ENCODE measurements at places on chromosomes 3 and 15.

- DNase-seq: no peak
Observed at GRCh38 chr15:38975282-38975990, 410.8 kb upstream of the RASGRP1 start.

DNA sequence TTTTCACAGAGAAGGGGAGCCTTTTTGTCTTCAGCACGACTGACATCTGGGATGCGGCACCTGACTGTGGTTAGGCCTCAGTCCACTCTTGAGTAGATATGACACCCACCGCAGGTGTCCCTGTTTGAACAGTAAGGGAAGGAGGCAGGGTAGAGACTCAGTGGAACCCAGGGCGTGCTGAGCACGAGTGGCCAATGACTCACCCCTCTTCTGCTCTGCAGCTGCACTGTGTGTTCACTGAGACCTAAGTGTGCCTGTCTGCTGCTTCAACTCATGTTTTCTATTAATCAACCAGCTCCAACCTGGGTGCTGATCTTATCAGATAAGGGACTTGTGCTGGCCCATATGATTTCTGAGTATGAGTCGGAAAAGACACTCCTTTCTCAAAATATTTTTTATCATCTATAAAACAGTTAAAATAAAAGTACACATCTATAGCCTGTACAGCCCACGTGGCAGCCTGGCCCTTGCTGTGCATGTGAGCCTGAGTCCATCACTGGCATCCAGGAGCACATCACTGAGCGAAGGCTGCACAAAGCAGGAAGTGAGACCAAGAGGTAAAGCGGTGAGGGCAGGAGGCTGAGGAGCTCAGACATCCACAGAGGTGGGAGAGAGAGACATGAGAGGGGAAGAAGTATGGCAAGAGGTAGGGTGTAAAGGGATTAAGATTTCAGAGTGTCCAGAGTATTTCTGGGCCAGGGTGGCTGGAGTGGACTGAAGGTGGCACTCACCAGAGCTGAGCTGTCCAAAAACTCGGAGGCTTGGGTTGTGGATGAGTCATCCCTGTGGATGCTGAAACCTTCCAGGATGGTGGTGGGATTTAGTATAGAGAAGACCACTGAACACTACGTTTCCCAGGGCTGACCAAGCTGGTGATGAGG, 49.2 kb downstream of the SLC41A3 start:
- DNase-seq: no peak

DNA sequence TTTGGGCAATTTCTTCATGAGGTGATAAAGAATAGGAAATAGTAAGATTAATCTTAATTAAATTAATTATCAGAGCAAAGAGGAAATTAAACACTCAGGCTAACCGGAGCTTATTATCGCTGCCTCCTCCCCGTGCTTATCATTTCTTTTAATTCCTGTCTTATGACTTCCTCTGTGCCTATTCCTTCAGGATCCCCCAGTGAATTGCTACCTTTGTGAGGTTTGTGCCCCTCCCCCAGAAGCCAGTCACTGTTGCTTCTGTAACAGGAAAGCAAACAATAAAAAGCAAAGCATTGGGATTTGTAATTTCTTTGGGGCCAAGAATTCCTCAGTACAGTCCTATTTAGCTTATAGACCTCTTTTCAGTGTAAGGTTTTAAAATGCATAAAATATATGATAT, 164.5 kb downstream of the CADPS start:
- DNase-seq: no peak

DNA sequence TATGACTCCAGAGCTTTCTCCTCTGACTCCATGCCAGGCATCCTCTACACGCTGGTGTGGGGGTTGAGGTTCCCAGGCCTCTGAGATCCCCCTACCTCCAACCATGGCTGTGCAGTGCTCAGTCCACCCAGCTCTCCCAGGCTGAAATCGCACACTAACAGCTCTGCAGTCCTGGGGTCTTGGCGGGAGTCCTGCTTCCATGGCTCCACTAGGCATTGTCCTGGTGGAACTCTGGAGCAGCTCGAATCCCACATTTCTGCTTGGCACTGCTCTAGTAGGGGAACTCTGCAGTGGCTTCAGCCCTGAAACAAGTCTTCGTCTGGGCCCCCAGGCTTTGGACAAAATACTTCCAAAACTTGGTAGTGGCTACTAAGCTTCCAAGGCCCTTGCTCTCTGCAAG, 50.7 kb downstream of the ROPN1B start:
- DNase-seq: no peak

DNA sequence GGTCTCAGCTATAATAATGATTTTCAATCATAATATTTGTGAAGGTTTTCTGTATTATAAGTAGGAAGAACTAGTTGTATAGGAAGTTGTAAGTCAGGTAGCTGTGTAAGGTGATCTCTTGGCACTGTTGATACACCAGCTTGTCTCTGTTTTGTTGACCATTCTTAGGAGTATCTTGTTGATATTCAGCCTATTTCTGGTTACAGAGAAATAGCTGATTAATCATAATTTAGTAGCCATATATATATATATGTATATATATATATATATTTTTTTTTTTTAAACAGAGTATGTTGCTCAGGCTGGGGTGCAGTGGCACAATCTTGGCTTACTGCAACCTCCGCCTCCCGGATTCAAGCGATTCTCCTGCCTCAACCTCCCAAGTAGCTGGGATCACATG, 20.2 kb downstream of the AKAP13 start:
- DNase-seq: no peak

DNA sequence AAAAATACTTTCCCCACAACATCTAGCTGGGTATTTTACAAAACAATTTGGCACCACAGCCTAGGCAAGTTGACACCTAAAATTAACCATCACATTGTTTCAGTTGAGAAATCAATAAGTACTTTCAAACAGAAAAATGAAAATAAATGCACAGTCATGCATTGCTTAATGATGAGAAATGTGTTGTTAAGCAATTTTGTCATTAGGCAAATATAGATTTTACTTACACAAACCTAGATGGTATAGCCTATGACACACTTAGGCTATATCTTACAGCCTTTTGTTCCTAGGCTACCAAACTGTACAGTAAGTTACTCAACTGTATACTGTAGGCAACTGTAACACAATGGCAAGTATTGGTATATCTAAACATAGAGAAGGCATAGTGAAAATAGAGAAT, 608.6 kb upstream of the BCHE start:
- DNase-seq: no peak

DNA sequence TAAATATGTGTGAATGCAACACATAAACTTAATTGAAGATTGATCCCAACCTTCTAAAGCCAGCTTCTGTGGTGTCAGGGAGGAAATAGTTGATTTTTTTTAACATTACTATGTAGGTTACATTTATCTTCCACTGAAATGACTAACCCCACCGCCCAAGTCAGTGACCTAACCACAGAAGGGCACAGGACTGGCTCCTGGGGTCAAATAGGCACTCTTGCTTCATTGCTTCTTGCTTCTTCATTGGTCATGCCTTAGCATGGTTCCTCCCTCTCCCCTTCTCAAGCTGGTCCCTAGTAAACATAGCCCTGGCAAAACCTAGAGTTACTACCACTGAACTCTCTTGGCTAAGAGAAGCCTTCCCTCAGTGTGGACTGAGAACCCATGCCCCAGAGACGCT, 12.3 kb downstream of the EIF1B start:
- no peak for DNase-seq

DNA sequence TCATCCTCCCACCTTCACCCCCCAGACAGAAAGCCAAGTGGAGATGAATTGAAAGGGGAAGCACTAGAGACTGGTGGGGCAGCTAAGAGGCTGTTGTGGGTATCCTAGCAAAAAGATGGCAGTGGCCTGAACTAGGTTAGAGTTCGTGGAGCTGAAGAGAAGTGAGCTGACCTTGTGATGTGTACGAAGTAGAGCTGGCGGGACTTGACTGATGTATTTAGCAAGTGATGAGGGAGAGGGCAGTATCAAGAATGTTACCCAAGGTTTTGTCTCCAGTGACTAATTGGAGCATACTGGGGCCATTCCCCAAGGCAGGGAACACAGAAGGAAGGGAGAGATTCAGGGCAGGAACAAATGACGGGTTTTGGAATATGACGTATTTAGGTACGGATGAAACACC, 50.0 kb upstream of the CP start:
- DNase-seq: no peak

DNA sequence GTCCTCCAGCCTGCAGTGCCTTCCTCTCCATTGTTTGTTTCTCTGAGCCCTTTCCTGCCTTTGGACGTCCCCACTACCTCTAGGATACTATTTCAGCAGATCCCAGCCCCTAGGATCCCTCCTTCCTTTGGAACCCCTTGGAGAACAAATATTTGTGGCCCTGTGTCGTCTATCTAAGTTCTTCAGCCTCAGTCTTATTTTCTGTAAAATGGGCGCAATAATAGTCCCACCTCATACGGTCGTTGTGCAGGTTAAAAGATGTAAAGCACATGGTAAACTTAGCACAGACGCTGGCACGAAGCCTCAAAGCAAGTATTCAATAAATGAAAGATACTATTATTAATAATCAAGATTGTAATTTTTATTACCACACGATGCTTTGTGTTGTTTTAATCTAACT, 122.0 kb downstream of the SV2B start:
- no peak for DNase-seq

DNA sequence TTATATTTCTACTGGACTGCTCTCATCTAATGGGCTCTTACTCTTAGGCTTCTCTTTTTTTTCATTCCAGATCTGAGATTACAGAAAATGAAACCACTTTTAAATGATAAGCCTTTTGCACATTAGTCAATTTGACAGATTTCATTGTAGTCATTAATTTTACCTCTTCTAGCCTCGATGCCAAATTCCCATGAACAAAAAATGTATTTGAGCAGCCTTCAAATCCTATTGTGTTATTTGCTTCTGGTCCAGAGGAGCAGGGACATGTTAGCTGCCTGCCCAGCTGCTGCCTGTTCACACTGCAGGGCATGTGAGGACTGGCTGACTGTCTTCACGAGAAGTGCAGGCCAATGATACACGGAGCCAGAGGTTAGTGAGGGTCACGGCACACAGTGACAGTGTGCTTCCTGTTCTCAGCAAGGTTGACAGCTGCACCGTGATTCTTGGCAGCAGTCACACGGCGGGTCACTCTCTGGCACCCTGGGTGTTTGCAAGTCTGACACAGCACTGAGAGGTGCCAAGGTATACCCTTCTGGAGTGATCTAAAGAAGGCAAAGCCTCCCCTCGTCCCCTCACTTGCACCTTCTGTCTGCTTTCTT, 40.8 kb downstream of the KAT2B start:
- no peak for DNase-seq

DNA sequence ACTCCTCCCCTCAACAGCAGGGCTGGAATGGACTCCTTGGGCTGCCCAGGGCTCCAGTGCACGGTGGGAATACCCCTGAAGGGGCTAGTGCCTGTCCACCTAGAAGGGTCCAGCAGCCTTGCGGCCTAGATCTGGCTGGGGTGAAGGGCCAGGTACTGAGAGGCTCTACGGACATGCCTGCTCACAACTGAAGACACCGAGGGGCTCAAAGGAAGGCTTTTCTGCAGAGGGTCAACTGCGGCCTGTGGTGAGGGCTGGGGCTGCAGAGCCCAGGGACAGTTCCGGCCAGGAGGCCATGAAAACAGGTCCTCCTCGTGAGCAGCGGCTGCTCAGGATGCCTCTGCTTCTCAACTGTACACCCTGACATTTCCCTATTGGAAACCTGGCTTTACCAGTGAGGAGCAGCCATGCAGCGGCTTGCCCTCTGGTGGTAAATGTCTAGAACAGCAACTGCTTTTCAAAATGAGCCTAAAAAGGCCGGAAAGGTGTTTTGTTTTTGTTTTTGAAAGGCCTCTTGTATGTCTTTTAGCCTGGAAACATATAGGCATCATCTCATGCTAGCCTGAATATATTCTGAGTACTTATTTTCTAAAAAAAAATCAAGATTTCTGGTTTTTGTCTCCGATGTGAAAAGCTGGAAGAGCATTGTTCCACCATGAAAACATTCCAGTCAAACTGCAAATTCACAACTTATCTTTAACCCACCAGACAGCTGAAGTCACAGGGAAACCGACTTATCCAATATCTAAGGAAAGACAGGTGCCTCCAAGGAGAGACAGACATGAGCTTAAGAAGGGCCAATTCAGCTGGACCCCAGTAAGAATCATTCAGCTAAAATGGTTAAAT, 163.4 kb downstream of the KLF13 start:
- peak; percentile 54 for DNase-seq

DNA sequence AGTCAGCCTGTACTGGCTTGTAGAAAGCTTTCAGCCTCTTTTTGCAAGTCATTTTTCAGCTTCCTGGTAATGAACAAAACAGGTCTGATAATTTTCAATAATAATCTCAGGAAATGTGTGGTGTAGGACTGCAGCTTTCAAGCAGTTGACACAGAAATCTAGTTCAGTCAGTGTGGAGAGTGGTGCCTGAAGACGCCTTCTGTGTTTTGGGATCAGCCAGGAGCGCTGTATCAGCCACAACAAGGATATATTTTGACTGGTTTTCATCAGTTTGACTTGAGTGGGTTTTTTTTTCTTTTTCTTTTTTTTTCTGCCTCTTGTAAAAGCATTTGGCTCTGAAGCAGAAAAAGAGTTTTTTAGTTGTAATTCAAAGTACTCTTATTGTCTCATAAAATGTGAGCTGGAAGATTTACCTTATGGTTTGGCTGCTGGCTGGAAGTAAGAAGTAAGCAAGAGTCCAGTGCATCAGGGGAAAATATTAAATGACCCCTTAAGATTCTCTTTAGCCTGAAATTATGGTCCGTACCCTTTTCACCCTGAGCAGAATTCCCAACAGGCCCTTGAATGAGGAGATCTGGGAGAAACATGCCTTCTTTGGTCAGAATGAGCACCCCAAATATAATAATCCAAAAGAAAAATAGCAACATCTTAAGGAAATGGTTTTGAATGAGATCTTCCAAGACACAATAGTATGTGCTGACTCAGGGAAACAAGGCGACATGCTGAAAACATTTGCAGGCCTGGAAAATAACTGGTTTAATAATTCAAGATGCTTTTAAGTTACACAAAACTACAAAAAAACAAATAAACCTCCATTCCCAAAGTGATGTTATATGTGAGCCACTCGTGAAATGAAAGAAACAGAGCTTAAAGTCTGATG, 332.7 kb upstream of the ADAMTS9 start:
- DNase-seq: no peak

DNA sequence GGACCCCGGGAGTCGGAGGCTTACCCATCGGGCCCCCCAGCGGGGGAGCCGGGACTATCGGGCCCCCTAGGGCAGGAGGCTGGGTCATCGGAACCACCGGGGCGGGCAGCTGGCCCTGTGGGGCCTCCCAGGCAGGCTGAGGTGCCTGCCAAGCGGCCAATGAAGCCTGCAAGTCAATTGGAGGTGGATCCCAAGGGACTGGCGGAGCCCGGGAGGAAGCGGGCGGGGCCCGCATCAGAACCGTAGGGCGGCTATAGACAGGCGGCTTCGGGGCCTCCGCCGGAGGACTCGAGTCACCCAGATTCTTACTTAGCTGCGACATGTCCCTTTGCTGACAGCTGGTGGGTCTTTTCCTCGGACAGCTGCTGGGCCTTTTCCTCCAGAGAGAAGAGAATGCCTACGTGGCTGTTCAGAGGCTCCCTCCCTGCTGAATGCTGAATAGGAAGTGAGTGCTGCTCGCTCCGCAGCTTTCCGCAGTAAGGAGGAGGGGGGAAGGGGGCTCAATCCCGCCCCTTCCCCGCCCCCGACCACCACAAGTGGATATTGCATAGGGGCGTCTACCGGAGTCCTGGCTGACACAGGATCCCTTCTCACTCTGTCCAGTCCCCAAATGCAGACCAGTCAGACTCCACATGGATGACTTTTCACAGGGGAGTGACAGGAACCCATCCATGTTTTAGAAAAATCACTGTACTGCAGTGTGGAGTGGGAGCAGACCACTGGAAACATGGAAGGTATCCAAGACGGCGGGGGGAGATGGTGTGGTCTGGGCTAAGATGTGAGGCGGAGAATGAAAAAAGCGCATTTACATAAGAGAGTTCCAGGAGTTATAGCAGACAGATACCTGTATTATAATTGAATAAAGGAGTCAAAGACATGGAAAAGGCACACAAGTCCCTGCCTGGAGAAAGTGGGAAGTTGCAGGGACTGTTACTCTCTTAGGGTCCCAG, at the start of gene MAGEL2:
MAGEL2 (minus strand) TSS at position 447 of the 950 bp plus-strand sequence; CDS start at position 322, 125 bp downstream.
- no peak for DNase-seq
